ENCODE measurements at places on chromosomes 1 and 21.
A peak's percentile ranks its signal among the peaks of the same experiment; 100 is the strongest.

GRCh38 chr1:41367288-41367642 lies 6.0 kb downstream of the FOXO6 start:
- no peak for DNase-seq

GRCh38 chr1:208837242-208837641 lies 593.1 kb upstream of the PLXNA2 start:
- DNase-seq: no peak

DNA sequence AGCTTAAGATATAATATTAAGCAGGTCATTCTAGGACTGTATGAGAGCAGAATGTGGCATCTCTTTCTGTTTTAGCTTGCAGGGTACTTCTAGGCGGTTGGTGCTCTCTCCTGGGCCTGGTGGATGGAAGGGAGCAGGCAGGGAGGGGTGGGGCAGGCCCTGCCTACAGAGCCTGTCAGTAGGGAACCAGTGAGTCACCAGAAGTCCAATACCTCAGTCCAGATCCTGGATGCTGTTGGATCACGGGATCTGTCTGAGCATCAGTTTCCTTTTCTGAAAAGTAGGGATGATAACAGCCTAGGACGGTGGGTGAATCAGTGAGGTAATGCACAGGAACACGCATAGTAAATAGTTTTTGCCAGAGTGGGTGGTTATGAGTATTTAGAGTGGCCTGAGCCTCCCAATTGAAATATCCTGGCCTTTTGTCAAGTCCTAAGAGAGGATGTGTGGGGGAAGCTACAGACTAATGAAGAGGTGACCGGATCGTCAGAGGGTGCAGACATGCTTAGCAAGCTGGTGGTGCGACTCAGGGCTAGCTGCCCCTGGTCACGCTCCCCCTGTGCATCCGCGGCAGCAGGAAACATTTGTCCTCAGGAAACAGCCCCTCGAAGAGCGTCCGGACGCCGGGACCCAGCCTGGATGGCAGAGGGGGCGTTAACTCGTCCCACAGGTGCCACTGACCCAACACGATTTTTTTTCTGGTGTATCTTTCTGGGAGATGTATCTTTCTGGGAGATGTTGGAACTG lies 23.9 kb downstream of the NAV1 start:
- DNase-seq: no peak

GRCh38 chr1:204080163-204080903 lies 7.4 kb downstream of the SOX13 start:
- DNase-seq: no peak

DNA sequence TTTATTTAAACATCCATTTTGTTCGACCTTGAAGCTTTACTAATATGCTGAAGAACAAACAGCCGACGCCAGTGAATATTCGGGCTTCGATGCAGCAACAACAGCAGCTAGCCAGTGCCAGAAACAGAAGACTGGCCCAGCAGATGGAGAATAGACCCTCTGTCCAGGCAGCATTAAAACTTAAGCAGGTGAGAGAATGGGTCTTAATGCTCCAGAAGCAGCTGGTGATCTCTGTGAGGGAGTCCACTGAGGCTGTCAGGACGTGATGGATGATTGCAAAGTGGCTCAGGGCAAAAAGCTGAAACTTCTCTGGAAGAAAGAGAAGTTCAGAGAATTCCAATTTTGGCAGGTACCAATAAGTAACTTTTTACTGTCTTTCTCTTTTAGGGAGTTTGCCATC lies 4.4 kb downstream of the CHTOP start:
- DNase-seq: no peak

GRCh38 chr1:67647814-67648358 lies 37.1 kb upstream of the GADD45A start:
- DNase-seq: no peak

DNA sequence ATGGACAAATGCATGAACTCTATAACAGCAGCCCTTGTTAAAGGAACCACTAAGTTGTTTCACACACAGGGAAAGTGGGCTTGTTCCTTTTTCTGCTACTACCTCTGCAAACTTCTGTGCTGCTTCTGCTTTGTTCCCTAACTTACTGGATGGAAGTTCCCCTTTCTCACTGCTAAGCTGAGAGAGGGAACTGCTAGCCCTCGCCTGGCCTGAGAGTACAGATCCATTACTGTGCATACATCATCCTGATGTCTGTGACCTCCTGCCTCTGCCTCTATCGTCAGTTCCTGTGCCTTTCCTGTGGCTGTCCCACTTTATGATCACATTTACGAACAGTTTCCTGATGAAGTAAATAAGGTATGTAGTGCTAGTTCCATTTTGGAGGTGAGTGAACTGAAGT lies 3.5 kb downstream of the GNAT2 start:
- DNase-seq: no peak

DNA sequence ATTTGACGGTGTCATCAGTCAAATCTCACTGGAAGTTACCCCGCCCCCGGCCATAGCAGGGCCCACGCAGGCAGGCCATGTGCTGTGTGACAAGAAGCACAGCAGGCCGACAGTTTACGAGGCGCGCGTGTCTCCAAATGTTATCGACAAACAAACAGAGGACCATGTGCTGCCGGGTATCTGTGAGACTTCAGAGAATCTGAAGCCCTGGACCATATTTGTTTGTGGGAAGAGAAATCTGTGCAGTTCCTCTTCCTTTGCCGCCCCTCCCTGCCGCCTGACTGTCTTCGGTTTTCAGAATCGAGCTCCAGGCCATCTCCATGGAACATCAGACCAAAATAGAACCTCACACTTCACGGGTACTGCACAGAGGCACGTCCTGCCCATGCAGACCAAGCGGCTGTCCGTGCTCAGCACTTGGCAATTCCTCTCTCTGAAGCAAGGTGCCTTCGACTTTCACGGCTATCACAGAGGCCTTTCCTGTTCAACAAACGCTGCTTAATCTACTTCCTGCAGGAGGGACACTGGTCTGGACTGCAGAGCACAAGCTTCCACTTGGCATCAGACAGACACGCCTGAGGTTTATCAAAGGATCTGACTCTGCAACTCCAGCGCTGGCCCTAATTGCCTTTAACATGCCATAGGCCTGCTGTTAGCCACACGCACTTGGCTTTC lies 135.7 kb upstream of the KRTAP19-8 start:
- peak; percentile 69 for DNase-seq

- peak; percentile 15 for DNase-seq
Measured at GRCh38 chr1:223244366-223245103, 101.5 kb upstream of the TLR5 start.

GRCh38 chr1:89719502-89720306 lies 86.8 kb downstream of the LRRC8C start:
- DNase-seq: no peak

GRCh38 chr1:4661595-4661917 lies 7.1 kb downstream of the AJAP1 start:
- DNase-seq: no peak

GRCh38 chr21:36532769-36533467 lies 53.0 kb upstream of the CLDN14 start:
- DNase-seq: no peak

- no peak for DNase-seq
Measured at GRCh38 chr1:155327981-155328380, 7.3 kb downstream of the RUSC1 start.

GRCh38 chr1:206435445-206435844 lies 34.8 kb upstream of the IKBKE start:
- DNase-seq: no peak

DNA sequence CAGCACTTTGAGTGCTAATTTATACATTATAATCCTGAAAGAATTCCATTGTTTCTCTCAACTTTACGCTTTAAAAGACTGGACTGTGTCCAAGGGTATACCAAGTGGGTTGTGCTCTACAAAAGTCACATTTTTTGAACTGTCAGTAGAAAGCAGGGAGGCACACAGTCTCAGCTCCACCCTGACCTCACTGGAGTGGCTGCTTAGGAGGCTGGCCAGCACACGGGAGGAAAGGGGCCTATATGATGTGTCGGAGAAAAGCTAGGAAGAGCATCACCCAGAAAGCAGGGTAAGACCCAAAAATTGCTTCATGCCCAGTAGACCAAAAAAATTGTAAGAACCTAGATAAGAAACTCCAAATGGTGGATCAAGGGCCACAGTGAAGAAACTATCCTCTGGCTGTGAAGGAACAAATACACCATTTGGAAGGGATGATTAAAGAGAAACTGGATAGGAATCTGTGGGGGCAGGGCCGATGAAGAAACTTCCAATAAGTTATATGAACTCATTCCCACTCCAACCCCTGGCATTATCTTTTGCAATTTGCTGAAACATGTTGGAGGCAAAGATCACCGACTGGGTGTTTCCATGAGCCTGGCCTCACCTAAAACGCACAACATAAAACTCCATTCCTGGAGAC lies 1.9 kb downstream of the S100A10 start:
- DNase-seq: no peak

DNA sequence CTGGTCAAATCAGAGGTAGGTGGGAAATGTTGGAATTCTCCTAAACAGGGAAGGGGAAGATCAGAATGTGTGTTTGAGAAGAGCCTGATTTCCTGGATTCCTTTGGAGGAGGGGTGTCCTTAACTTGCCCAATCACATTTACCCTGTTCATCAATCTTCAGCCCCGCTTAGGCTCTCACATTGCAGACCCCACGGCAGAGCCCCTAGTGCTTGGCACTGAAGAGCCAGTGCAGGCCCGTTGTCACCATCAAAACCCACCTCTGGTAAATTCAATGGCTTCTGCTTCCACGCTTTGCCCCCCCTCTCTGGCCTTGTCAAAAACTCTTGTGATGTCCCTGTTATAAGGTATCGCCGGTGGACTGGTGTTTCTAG lies 2.3 kb downstream of the AGPAT3 start:
- DNase-seq: no peak

DNA sequence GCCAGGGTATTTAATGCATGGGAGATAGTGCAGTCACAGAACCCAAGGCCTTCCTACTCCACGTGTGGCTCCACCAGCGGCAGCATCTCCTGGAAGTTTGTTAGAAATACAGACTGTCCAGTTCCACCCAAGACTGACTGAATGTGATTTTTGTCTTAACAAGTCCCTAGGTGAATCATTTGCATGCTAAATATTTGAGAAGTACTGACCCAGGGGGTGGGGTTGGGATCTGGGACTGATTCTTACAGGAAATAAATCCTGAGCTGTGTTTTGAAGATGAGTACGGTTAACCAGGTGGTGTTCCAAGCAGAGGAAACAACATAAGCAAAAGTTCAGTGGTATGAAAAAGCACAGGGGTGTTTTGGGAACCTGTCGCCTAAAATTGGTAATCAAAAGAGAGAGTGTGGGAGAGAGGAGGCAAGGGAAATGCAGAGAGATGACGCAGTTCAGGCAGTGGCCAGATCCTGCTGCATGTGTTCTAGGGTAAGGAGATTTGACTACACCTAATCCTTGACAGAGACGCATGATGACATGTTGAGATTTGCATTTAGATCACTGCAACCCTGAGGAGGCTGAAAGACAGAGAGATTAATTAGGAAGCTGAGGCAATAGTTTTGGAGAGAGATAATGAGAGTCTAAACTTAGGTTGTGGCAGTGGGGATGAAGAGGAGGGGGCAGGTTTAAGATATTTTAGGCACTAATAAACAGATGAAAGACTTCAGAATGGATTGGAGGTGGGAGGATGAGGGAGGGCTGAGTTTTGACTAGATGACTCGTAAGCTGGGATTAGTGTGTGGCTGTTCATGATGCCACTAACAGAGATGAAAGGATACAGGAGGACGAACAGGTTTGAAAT lies 3.7 kb upstream of the ZNF326 start:
- no peak for DNase-seq

- DNase-seq: no peak
Measured at GRCh38 chr1:86953167-86953566, 38.7 kb downstream of the HS2ST1 start.

DNA sequence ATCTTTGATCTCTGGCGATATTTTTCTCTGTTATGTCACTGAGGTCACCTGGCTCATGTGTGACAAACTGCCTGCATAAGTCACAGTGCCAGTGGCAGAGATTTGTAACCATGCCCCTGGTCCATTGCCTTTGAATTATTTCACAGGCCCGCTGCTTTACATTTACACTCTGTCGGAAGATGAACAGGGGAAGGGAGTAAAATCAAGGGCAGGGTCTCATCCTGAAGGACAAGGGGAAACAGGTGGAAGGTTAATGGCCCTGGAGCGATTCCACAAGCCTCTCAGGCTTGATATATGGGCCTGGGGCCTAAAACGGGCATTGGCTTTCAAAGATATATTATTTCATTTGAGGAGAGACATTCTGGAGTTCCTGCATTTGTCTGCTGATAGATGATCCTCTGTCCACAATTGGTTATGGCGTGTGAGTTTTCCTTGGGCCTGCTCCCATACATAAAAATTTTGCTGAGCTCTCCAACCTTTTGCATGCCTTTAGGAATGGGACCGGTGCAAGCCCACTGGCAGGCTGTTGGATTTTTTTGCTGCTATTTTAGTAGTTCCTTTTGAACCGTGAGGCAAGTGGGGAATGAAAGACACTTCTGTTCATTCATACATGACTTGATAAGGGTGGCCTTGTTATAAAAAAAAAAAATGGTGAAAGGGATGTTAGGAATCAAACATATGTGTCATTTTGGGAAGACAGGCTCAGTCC lies 51.9 kb downstream of the NR5A2 start:
- no peak for DNase-seq

GRCh38 chr1:180141381-180141934 lies 13.2 kb upstream of the QSOX1 start:
- no peak for DNase-seq

DNA sequence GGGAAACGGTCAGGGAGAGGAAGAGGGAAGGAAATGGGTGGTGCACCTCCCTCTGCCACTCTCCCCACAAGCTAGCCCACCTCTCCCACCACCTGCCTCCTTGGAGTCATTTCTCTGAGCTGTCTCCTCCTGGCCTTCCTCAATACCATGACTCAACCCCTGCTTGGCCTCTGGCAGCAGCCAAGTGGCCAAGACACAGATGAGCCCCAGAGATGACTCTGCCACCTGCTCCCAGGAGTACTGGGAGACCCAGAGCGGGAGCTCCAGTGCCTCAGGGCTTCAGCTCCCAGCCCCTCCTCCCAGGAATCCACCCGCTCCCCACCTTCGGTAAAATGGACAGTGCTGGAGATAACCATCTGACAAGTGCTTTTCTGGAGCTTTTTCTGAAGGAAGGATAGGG lies 2.6 kb downstream of the S100A16 start:
- no peak for DNase-seq

DNA sequence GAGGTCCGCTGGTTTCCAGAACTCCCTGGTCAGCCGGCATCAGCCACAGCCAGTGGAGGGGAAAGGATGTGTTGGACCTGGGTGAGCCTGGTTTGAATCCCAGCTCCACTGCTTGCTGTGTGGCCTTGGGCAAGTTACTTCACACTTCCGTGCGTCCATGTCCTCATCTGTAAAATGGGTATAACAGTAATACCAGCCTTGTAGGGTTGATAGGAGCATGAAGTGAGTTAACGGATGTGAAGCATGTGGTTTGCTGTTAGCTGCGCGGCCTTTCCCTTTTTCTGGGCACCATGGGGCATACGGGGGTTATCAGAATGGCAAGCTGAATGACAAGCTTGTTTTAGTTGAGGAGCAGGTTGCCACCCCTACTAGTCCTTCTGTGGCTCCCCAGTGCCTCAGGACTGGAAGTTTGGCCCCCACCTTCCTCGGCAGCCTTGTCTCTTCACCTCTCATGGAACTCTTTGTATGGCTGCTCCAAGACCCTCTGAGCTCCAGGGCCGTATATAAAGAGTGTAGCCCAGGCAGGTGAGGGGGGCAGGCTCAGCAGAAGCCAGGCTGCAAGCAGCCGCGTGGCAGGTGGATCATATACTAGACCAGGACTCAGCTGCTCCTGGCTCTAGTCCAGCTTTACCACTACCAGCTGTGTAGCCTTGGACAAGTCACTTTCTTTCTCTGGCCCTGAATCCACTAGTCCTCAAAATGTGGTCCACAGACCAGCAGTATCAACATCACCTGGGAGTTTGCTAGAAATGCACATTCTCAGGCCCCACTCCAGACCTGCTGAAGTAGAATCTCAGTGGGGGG lies 95.4 kb downstream of the LACTBL1 start:
- no peak for DNase-seq

- no peak for DNase-seq
Measured at GRCh38 chr1:29811727-29812407, 575.5 kb downstream of the PTPRU start.

- no peak for DNase-seq
Measured at GRCh38 chr1:196114193-196114592, 494.0 kb downstream of the KCNT2 start.

All from stimulated activated CD4-positive, alpha-beta T cell treated with anti-CD3 and anti-CD28 coated beads, Interleukin-4, amount 100 ng/mL, for 1 hour (primary cell).